ENCODE measurements at places on chromosomes 16 and 17.

DNA sequence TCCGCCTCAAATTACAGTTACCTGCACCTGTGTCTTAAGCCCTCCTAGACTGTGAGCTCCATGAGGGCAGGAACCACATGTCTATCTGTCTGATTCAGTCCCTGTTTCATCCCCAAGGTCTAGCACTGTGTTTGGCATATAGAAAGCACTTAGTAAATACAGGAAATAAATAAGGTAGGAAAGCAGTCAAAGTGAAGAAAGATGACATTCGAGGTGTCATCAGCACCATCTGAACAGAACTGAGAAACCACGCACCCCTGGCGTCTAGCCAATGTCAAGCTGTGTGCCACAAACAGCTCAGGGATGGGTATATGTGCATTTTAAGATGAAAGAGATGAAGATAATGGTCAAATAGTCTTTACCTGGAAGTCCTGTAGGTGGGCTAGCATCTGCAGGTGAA, 79.6 kb upstream of the ATP2A3 start:
- DNase-seq: no peak

GRCh38 chr17:1592751-1593629, 30.4 kb upstream of the PITPNA start:
- no peak for DNase-seq

GRCh38 chr17:37694734-37695133, 50.1 kb downstream of the HNF1B start:
- no peak for DNase-seq

DNA sequence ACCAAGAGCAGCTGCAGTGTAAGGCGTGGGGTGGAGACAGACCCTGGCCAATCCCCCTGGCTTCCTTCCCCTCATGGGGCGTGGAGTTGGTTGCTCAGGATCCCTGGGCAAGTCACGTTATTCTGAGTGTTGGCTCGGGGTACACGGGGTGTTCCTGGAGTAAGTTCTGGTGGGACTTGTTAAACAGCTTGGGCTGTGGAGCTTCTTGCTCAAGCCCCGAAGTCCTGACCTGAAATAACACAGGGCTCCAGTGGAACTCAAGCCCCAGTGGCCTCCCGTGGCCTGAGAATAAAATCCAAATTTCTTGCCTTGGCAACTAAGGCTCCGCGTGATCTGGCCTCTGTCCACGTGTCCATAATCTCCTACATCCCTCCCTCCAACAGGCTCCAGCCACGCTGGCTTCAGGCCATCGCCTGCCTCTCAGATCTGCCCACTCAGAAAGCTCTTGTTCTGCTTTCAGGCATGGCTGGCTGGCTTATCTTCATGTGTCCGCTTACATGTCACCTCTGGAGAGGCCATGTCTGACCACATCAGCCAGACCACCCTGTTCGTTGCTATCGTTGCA, 49.3 kb upstream of the BCO1 start:
- DNase-seq: no peak

GRCh38 chr17:5638596-5638995, 54.3 kb upstream of the NLRP1 start:
- no peak for DNase-seq

DNA sequence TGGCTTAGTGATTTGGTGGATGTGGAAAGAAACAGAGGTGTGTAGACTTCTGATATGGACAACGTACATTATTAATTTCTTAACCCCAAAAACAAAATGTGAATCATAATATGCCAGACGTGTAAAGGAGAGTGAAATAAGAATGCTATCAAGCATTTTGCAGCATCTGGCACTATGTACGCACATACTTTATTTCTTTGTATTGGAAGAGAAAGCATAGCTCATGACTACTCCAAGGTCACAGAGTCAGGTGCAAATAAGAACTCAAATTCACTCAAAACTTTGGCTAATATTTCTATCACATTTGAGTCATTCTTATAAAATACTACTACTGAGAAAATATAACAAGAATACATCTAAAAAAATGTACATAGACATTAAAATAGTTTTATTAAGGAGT, 74.8 kb downstream of the TTC19 start:
- no peak for DNase-seq

GRCh38 chr17:75616521-75617122, 16.6 kb upstream of the SMIM5 start:
- DNase-seq: no peak

GRCh38 chr17:2095536-2095910, 40.6 kb downstream of the HIC1 start:
- no peak for DNase-seq

DNA sequence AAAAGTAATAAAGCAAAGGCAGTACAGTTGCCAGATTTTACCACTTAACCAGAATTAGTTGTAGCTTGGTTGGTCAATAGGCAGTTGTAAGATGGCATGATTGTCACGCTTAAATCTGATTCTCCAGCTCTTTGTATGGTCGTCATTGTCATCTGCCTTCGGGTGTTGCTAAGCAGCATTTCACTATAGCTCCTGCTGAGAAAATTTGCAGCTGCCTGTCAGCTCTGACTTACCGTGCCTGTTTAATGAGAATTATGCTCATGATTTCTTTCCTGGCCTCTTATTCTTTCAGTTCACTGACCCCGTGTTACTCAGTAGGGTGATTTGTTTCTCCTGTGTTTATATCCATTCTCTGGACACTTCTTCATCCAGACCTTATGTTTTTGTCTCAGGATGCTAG, 66.7 kb downstream of the TANGO6 start:
- DNase-seq: no peak

- no peak for DNase-seq
These were observed 173.0 kb downstream of the CCDC182 start for GRCh38 chr17:57572062-57572461.

DNA sequence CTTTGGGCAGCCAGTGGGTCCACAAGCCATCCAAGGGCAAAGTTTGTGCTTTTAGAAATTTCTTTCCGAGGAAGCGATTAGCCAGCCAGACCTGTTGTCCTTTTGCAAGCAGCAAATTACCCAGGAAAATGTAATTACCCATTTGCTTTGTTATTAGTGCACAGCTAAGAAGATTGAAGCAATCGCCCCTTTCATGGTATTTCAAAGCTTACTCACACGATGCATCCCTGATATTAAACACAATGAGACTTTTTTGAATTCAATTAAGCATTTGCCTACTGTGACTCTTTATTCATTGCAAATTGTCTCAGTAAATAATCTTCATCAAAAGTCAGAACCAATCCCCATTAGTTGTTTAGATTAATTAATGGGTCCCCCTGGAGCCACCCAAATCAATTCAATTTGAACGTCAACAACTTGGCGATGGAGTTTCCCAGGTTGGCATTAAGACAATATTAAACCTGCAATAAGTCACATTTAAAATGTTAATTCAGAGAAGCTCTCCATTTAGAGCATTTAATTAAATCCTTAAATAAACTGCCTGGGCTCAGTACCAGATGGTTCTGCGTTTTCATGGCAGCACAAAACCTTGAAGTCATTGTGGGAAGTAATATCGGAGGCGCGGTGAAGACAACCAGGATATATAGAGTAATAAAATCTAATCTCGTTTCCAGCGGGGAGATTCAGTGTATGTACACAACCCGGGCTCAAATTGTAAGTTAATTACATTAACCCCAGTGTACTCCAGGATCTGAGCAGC, 366.2 kb upstream of the TNRC6C start:
- DNase-seq: no peak

DNA sequence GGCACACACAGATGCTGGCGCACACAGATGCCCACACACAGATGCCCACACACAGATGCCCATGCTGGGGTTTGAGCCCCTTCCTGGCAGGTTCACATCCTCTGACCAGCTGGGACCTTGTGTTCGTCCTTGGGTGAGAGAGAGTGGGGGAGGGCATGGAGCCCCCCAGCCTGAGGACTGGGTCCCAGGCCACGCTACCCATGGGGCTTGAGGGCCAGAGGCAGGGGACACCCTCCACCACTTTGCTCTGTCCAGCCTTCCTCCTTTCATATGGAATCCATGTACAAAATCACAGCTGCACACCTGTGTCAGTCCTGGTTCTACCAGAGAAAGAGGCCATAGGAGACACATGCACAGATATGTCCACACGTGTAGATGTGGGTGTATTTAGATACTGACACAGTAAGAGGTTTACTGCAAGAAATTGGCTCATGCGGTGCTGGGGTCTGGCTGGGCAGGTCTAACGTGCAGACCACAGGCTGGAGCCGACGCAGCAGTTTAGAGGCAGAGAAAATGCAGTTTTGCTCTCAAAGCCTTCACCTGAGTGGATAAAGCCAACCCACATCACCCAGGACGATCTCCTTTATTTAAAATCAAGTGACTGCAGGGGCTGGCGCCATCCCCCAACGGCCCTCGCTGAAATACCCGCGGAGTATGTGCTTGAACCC, 10.8 kb downstream of the SLC22A31 start:
- no peak for DNase-seq

- DNase-seq: no peak
These were observed 128.4 kb downstream of the ANKRD11 start for GRCh38 chr16:89361751-89362539.

- DNase-seq: peak; percentile 95
These were observed 15.7 kb downstream of the ADAM11 start for GRCh38 chr17:44774271-44775135.

All from 8988T (cell line).